ENCODE measurements at places on chromosomes 6 and 20. TPM values are rescaled to one million over a fixed set of nuclear protein-coding genes. Genes with fewer than 3 reads are reported as not detected.

RNF39 gene
- total RNA-seq: not detected

CAP2 gene
- not detected for total RNA-seq

PI16 gene
- total RNA-seq: 0.18 TPM

IMPG1 gene
- not detected for total RNA-seq

CD24 gene
- total RNA-seq: 0.48 TPM

GRCh38 chr6:125821825-125822281 is 31.1 kb downstream of the NCOA7 start:
- DNase-seq: no peak

DNA sequence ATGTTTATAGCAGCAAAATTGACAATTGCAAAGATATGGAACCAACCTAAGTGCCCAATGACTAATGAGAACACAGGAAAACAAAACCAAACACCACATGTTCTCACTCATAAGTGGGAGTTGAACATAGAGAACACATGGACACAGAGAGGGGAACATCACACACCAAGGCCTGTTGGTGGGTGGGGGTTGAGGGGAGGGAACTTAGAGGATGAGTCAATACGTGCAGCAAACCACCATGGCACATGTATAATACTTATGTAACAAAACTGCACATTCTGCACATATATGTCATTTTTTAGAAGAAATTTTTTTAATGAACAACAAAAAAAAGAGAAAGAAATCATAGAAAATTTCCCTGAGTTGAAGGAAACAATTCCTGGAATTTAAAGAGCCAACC is 3.9 kb downstream of the EPM2A start:
- peak; percentile 16 for DNase-seq

GRCh38 chr6:108463784-108464183 is 96.9 kb upstream of the FOXO3 start:
- DNase-seq: no peak

GRCh38 chr6:64062960-64063683 is 427.5 kb downstream of the PHF3 start:
- DNase-seq: no peak

- no peak for DNase-seq
Measured at GRCh38 chr6:105978974-105979373, 107.2 kb upstream of the PRDM1 start.

DNA sequence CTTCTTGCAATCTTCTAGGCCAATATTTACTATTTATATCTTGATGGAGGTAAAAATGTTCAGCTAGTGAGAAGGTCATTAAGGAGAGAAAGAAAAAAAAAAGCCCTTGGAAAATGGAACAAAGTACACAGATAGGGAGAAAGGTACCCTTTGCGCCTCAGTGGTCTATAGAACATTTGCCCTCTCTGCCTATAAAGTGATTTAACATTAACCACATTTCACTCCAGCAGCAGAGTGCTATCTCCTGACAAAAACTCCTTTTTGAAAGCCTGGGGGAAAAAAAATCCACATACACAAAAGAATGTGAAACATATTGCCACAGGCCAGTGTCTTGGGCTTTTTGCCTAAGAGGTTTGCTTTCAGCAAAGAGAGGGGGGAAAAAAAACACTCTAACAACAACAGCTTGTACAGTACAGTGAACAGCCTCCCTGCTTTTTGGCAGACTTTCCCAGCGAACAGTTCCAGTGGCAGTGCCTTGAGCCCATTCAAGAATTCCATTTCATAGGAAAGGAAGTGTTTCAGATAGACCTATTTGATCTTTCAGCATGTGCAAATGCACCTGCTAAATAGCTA is 695 bp downstream of the ARHGAP18 start:
- no peak for DNase-seq

GRCh38 chr6:154638369-154638768 is 94.8 kb upstream of the SCAF8 start:
- no peak for DNase-seq

DNA sequence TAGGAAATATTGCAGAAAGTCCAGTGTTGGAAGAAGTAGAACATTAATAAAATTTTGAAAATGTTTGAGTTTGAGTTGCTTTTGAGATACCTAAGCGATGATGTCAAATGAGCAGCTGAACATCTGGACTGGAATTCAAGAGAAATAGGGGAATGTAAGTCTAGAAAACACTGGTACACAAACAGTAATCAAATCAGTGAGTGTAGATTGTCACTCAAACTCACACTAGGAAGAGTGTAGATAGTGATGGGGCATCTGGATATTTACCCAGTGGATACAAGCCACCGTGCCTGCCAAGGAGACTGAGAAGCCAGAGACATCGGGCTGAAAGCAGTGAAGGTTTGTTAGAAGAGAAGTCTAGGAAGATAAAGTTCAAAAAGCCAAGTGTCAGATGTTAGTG is 2.2 kb downstream of the HMGCLL1 start:
- no peak for DNase-seq

GRCh38 chr6:56255349-56255748 is 8.0 kb upstream of the COL21A1 start:
- no peak for DNase-seq

GRCh38 chr20:36303020-36303595 is 3.0 kb upstream of the DLGAP4 start:
- no peak for DNase-seq

DNA sequence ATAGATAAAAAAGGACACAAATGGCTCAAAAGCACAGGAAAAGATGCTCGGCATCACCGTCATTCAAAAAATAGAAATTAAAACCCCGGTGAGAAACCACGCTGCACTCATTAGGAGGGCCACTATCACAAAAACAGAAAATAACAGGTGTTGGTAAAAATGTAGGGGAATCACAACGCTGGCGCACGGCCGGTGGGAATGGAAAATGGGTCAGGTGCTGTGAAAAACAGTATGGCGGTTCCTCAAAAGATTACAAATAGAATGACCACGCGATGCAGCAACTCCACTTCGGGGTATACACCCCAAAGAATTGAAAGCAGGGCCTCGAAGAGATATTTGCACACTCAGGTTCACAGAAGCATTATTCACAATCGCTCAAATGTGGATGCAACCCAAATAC is 28.3 kb downstream of the NPEPL1 start:
- DNase-seq: no peak

DNA sequence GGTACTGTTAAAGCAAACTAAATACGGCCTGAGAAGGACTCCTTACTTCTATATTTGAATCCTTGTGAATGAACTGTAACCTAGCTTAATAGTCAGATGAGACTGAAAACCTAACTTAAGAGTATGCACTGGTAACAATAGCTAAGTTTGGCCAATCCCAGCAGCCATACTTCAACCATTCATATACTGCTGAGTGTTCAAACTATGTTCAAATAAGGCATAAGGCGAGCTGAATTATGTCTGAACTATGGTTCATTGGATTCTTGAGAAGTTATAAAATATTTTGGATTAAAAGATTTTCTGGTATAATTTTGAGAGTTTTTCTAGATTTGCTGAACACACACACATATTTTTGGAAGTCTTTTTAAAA is 2.2 kb downstream of the SMPDL3A start:
- no peak for DNase-seq

DNA sequence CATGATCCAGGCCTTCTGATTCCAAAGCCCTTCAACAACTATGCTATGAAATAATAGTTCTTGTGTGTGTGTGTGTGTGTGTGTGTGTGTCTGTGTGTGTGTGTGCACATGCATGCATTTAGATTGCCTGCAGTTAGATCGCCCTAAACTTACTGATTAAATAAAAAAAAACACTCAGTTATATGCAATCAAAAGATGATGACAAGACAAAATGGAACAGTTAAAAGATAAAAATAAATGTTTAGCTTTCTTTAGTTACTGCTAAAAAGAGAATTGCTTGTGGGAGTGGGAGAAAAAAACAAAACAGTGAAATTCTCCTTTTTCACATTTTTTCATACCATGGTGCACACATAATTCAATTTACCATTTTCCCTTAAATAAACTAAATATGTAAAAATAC is 29.4 kb downstream of the MARCKS start:
- DNase-seq: no peak

DNA sequence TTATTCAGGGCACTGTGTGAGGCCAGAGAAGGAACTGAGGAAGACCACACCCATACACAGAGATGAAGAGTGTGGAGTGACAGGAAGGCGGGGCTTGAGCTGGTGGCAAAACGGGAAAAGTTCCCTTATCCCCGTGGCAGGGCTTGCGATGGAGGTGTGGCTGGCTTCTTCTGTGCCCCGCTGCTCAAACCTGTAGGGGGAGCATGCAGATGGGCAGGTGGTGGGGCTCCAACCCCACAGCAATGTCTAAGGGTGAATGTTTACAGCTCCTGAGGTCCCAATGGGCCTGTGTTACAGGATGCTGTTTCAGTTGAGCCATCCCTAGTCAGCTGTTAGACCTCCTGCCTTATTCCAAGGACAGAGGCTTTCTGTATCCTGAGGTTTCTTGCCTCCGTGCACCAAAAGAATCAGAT is 105.9 kb downstream of the LY86 start:
- DNase-seq: no peak

DNA sequence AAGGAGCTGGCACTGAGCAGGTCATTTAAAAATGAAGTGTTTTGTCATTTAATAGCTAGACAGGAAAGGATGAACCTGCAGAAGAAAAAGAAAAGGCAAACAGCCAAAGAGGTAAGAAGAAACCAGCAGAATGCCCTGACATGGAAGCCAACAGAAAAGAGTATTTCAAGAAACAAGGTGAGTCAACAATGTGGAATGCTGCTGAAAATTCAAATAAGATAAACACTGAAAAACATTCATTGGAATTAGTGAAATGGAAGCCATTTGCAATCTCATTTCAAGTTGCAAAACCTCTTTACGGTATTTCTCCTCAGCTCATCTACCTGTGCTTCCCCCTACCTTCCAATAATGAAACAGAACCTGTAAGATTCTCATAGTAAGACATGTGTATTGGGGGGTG is 59.6 kb downstream of the RWDD2A start:
- no peak for DNase-seq

GRCh38 chr6:160249671-160250070 is 8.9 kb downstream of the SLC22A2 start:
- no peak for DNase-seq

GRCh38 chr6:163147994-163148393 is 266.5 kb upstream of the QKI start:
- no peak for DNase-seq

GRCh38 chr6:12576389-12576788 is 140.2 kb upstream of the PHACTR1 start:
- DNase-seq: no peak
